ENCODE measurements at places on chromosomes 2 and 18.

GRCh38 chr2:63434024-63435001, 154.0 kb downstream of the WDPCP start:
- no peak for DNase-seq

GRCh38 chr2:134647607-134648256, 71.1 kb downstream of the TMEM163 start:
- no peak for DNase-seq

GRCh38 chr2:32264422-32265105, at the start of gene NLRC4:
Gene NLRC4 (minus strand): TSS chr2:32264886. CDS start chr2:32256775, 8,111 bp downstream.
- DNase-seq = no peak

DNA sequence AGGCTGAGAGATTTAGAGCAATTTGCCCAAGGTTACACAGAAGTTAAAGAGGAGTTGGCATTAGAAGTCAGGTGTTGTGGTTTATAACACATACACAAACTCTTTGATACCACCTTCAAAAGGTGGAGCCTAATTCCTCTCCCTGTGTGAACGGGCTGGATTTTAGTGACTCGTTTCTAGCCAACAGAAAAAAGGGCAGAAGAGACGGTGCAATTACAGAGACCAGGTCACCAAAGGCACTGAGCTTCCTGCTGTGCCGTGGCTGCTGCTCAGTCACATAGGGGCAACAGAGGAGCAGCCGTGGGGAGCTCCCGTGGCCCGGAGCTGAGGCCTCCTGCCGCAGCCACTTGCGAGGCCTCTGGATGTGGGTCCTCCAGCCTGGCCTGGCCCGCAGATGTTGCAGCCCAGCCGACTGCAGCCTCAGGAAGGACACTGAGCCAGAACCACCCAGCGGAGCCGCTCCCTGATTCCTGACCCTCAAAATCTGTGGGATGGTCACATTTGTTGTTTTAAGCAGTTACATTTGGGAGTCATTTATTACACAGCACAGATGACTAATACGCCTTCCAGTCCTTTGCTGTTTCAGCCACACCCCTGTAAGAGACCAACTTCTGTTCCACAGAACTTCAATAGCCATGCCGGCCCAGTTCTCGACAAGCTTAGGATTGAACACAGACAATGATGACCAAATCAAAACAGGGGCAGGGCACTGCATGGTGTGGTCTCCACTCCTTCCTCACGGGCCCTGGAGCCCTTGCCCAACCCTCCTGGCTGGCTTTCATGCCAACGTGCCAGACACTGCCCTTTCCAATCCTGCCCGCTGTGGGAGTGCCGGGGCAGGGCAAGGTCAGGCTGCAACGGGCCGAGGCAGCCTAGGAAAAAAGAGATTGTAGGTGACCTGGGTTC, 17.1 kb downstream of the EDAR start:
- no peak for DNase-seq

GRCh38 chr2:8488001-8488738, 193.7 kb upstream of the ID2 start:
- DNase-seq = peak; percentile 65

DNA sequence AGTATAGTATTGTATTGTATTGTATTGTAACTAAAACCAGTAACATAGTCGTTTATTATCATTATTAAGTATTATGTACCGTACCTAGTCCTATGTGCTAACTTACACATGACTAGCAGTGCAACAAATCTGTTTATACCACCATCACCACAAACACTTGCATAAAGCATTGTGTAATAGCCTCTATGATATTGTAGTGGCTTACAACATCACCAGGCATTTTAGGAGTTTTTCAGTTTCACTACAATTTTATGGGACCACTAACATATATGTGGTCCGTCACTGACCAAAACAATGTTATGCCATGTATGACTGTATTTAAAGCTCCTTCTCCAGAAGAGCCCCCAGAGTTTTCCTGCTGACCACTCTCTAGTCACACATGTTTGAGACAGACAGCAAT, 306.2 kb downstream of the SETBP1 start:
- DNase-seq = no peak

DNA sequence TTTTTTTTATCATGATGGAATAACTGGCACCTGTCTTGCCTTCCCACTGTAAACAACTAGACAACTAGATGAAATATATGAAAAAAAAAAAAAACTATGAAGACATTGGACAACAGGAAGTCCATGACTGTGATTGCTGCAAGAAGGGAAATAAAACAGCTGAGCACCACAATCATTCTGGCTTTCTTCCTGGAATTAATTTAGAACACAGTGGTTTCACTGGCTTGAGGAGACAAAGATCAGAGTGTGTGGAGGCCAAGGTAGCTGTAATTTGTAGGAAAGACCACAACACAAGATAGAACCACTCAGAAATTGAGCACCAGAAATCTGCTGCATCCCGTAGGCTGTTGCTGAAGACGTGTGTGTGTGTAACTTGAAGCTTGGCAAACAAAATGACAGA, 121.1 kb upstream of the PID1 start:
- DNase-seq = no peak

- DNase-seq = no peak
Measured at GRCh38 chr18:60163622-60164021, 209.0 kb downstream of the MC4R start.

GRCh38 chr18:3051718-3052410, 38.9 kb upstream of the LPIN2 start:
- no peak for DNase-seq

DNA sequence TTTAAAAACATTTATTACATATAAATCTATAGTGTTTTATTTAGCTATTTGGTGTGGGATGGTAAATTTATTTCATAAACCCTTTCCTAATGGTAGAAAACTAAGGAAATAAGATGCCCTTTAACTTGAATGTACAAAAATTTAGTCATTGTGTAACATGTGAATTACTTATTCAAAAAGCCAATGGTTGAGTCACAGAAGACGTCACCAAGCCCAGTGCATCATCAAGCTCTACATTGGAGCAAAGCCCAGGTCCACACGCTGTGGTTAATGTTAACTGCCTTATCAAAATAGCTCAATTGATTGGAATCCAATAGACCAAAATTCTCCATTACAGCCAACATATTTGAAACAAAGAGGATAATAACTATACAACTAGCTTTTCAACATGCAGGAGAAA, 145.5 kb upstream of the LYPD1 start:
- no peak for DNase-seq

- no peak for DNase-seq
Measured at GRCh38 chr18:72128649-72129048, 415.5 kb downstream of the CBLN2 start.

GRCh38 chr2:181787310-181788048, 104.1 kb upstream of the ITPRID2 start:
- no peak for DNase-seq
